ENCODE measurements at places on chromosomes 5 and 9. TPM values are rescaled to one million over a fixed set of nuclear protein-coding genes. Genes with fewer than 3 reads are reported as not detected.

DNA sequence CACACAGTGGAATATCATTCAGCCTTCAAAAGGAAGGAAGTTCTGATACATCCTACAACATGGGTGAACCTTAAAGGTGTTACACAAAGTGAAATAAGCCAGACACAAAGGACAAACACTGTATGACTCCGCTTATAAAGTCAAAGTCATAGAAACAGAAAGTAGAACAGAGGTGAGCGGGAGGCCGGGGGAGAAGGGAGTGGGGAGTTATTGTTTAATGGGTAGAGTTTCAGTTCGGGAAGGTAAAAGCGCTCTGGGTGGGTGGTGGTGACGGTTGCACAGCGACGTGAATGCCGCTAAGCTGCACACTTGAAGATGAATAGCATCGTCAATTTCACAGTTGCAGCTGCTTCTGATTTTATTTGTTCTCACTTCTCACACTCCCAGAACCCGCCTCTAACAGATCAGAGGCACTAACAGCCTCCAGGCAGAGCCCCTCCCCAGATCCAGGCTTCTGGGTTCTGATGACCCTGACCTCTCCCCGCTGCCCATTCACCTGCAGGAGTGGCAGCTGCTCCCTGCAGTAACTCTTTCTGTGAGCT, 34.1 kb downstream of the BNIP1 start:
- DNase-seq = no peak

DNA sequence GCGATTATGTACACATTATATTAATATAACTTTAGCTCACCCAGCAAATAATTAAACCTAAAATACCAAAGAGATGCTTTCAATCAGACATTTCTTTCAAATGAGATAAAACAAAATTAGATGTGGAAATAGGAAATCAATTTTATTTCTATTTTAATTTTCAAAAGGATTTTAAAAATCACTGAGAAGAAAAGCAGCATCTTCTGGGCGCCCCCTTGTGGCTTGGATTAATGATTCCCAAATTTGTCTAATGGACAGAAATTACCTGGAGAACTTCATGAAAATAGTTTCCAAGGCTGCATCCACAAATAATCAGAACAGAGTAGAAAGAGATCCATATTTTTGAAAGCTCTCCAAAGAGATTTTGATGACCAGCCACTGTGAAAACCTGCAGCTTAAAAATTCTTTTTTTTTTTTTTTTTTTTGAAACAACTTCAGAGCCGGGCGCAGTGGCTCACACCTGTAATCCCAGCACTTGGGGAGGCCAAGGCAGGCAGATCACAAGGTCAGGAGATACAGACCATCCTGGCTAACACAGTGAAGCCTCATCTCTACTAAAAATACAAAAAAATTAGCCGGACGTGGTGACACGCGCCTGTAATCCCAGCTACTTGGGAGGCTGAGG, 50.9 kb upstream of the CEMIP2 start:
- DNase-seq = no peak

The UNC5A gene
- total RNA-seq = not detected

DNA sequence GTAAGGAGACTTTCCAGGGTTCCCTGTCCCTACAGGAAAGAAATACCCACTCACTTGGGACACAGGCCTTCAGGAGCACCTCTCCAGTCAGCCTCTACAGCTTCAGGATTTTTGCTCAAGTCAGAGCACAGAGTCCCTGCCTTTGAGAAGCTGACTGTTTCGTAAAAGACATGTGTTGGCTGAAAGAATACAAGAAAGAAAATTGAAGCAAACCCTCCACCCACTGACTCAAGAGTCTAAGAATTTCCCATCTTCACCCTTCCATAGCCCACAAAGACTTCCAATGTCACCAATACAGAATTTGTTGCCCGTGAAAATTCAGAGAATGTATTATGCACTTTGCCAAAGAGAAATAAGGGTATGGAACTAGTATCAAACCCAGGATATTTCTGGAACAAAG, 53.0 kb upstream of the ZNF622 start:
- no peak for DNase-seq

DNA sequence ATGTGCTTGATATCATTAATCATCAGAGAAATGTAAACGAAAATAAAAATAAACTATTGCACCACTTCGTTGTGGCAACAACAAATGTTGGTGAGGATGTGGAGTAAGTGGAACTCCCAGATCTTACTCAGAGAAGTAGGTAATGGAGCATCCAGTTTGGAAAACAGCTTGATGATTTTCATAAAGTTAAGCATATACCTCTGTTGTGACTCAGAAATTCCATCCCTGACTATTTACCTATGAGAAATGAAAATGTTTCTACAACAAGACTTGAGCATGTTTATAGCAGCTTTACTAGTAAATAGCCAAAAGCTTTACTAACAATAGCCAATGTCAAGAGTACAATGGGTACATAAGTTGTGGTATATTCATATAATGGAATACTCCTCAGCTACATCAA, 214.7 kb upstream of the NMUR2 start:
- no peak for DNase-seq

The PDLIM4 gene
- total RNA-seq = 70.9 TPM
